ENCODE measurements at places on chromosomes 7 and 10.

GRCh38 chr7:25885057-25885576, 266.9 kb upstream of the NFE2L3 start:
- no peak for DNase-seq

GRCh38 chr7:30166155-30166840, 31.5 kb downstream of the MTURN start:
- DNase-seq = no peak

DNA sequence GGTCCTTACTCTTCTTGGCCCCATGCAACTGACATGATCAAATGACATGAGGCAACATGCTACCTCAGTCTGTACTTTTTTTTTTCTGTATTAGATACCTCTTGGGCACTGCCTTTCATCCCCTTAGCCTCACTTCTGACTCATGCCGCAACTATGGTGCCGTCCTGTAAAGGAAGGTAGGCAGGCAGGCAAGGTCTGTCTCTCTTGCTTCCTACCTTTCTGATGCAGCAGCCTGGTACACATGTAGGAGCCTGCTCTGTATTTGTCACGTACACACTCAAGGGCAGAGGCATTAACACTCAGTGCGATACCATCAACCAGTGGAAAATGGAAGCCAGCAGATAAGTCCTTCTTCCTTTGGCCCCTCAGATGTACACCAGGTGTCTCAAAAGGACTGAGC, 146.7 kb downstream of the ATE1 start:
- DNase-seq = no peak

- no peak for DNase-seq
Measured at GRCh38 chr7:28316489-28316888, 95.8 kb upstream of the CREB5 start.

DNA sequence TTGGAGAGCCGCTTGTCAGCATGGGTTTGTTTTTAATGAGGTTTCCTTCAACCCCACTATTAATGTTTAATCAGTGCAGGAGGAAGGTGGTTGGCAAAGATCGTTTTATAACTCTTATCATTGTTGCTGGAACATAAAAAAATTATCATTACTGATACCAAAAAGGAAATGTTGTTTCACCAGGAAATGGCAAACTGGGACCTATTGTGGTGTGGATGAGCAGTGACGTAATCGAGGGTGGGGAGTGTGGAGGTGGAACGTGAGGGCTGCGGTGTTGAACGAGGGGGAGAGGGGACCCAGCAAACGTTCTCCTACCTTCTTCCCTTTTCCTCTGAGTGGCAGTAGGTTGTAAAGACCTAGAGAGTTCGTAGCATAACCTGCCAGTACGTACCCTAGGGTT, 71.9 kb upstream of the TOMM7 start:
- DNase-seq = no peak

GRCh38 chr7:80635533-80635932, 2.9 kb upstream of the CD36 start:
- DNase-seq = no peak

DNA sequence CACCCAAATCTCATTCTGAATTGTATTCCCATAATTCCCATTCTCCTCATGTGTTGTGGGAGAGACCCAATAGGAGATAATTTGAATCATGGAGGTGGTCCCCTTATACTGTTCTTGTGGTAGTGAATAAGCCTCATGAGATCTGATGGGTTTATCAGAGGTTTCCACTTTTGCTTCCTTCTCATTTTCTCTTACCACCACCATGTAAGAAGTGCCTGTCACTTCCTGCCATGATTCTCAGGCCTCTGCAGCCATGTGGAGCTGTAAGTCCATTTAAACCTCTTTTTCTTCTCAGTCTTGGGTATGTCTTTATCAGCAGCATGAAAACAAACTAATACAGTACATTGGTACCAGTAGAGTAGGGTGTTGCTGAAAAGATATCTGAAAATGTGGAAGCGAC, 98.2 kb upstream of the ASAH2 start:
- DNase-seq = no peak

DNA sequence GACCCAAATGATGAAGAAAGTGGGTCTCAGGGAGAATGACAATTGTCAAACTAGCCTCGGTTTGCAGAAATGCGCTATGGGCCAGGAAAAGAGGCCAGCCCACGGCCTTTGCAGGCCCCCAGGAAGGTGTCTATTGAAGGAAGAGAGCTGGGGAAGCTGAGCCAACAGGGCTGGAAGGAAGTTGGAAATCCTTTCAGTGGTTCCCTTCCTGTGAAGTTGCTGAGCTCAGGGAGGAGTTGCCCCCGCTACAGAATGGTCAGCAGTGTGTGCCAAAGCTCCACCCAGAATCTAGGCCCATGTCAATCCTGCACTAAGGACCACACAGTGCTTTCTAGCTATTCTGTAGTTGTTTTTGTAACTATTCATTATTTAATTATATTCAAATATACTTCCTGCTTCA, 91.6 kb upstream of the ANLN start:
- no peak for DNase-seq

DNA sequence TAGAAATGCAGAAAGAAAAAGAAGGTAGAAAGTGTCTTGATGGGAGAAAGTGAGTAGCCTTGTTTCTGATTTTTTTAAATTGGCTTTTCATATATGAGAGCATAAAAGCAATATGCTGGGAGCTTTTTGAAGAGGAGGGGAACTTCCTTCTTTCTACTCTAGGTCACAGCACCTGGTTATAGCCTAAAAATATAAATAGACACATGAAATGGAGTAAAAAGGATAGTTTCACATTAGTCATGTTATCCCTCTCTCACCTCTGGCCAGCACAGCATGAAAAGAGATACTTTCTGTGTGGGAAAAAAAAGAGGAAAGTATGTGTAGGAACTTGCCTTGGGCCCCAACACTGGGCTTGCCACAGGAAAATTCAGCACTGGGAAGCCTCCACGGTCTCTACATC, 292.2 kb upstream of the ZWINT start:
- no peak for DNase-seq

DNA sequence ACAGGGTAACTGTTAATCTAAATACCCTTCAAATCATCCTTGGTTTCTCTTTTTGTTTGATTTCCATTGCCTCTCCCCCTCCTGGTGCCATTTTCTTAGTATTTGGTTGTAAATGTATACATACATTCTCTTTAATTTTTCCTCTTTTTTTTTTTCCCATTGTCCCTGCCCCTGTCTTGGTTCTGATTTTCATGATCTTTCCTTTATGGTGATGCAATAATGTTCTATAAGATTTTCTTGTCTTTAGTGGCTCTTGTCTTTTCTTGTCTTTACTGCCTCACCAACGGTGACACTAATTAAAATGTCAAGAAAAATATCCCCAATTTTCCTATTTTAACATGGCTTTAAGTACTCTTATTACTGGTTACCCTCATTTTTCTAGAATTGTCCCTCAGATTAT, 135.9 kb upstream of the POT1 start:
- no peak for DNase-seq

GRCh38 chr7:92750946-92751345, 85.4 kb downstream of the CDK6 start:
- DNase-seq = no peak

DNA sequence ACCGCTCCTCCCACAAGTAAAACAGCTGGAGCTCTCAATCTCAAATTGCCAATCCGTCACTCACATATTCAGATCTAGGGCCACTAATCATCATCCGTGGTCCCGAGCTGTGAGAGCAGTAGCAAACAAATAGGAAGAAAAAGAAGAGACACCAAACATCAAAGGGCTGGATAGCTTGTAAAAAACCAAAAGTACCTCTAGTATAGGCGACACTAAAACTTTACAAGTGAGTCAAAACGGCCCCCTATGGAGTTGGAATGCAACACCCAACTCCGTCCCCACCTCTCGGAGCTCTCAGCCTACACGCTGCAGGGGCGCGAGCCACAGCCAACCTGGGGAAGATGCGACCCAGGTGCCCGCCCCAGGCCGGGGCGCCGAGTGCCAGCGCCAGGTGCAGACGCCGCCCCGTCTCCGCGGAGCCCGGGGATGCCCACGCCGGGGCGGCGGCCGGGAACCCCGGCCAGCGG, 581 bp downstream of the FAM3C start:
- no peak for DNase-seq

DNA sequence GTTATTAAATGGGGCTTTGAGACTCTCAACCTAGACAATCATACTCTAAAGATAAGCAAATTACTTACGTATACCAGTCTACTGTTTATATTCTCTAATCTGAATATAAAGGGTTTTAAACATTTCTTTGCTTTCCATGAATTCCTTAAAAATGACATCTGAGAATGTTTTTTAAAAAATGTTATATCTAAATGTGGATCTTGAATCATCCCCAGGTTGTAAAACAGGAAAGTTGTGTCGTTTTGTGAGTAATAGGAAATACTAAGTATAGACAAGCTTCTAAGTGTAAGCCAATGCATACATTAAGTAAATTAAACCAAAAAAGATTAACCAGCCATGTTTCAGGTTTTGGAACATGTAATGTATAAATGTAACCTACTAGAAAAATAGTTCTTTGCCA, 26.8 kb downstream of the ADD3 start:
- no peak for DNase-seq

GRCh38 chr10:30882281-30882680, 149.4 kb downstream of the ZNF438 start:
- no peak for DNase-seq

DNA sequence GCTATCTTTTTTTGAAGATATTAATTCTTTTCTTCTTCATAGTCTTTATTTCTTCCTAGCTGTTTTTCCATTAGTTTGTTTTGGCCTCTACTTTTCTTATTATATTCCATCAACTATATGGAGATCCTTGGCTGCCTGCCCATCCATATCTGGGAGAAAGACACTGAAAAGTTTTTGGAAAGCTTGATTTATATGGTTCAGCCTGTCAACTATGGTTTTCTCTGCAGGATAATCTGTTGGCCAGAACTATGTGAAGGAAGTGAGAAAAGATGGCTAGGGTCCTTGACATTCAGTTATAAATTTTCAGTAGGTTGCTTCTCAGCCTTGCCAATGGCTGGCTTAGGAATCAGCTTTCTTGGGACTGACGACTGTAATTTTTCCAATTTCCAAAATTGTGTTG, 10.0 kb upstream of the CDK14 start:
- no peak for DNase-seq

DNA sequence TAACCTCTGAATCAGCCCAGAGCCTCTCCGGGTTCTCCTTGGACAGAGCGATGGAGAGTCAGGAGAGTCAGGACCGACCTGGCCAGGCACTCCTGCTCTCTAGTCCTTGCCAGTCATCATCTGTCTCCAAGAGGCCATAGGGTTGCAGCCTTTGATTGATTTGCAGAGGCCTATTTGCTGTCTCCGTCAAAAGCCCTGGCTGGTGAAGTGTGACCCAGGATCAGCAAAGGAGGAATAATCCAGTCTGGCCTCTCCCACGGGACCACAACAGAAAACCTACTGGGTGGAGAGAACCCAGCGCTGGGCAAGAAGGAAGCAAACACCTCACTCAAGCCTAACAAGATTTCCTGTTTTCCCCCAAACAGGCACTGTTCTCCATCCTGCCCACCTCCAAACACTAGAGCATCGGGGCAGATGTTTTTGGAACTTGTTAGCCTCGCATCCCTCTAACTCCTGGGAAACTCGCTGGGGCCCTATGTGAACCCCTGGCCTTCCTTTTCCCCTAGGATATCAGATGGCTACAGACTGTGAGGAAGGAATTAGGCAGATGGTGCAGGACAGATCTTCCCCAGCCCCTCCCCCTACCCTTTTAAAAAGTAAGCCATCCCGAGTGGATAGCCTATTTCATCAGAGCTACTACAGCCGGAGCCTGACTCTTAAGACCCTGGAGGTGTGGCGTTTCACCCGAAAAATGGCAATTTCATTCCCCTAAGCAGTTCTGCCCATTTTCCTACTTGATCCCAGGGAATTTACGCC, 54.3 kb downstream of the PODXL start:
- no peak for DNase-seq

GRCh38 chr7:43364391-43364790, 218.5 kb upstream of the STK17A start:
- no peak for DNase-seq

- peak; percentile 0 for DNase-seq
Measured at GRCh38 chr10:7121154-7121797, 289.6 kb downstream of the SFMBT2 start.

- no peak for DNase-seq
Measured at GRCh38 chr10:78260680-78261079, 227.0 kb downstream of the RPS24 start.

- no peak for DNase-seq
Measured at GRCh38 chr10:97280783-97281182, 11.7 kb downstream of the ARHGAP19 start.

GRCh38 chr7:127342596-127342995, 49.9 kb downstream of the ZNF800 start:
- DNase-seq = no peak

DNA sequence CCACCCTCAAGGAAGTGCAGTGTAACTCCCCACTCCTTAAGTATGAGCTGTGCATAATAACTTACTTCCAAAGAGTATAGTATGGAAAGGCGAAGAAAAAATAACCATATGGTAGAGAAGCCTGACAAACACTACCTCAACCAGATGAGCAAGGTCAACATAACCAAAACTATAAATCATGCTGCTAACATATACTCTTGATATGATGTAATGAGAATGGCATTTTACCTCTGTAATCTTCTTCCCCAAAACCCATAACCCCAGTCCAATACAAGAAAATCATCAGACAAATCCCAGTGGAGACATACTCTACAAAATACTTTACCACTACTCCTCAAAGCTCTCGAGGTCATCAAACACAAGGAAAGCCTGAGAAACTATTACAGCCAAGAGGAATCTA, 15.8 kb downstream of the OSBPL3 start:
- no peak for DNase-seq

GRCh38 chr7:953547-954327, 743 bp downstream of the ADAP1 start:
- DNase-seq = no peak

GRCh38 chr10:119250641-119251314, 43.4 kb downstream of the GRK5 start:
- DNase-seq = no peak

DNA sequence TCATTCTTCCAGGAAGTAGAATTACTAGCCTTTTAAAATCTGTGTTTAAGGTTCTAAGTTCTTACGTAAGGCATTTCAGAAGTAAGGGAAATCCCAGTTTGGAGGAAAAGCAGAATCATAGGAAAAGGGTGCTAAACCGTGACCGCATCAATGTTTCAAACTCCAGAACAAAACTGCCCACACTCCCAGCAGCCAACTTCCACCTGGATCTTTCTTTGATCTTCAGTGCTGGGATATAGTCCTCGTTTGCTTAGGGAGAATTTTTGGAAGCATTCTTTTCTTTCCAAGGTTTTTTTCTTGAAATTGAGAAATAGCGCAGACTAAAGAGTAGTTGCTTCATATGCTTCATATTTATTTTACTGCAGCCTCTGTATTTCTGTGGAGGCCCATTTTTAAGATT, 8.9 kb downstream of the PROSER2 start:
- DNase-seq = no peak

DNA sequence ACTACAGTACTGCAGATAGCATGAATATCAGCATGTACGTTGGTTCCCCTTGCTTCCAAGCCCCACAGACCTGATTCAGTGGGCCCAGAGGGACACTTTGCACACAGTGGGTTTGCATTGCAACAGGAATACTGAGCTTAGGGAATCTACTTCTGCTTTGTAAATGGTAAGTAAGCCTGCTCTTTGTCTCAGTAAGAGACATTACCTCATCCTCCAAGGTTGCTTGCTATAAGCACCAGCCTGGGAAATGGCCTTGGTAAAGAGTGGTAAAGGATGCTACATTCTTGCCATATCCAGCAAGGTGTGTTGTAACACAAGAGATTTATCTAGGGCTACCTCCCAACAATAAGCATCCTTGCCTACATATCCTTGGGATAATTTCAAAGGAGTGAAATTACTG, 730.5 kb downstream of the INHBA start:
- DNase-seq = no peak
